WTC11 (cell line): ENCODE measurements at places on chromosomes 6 and 20.

DNA sequence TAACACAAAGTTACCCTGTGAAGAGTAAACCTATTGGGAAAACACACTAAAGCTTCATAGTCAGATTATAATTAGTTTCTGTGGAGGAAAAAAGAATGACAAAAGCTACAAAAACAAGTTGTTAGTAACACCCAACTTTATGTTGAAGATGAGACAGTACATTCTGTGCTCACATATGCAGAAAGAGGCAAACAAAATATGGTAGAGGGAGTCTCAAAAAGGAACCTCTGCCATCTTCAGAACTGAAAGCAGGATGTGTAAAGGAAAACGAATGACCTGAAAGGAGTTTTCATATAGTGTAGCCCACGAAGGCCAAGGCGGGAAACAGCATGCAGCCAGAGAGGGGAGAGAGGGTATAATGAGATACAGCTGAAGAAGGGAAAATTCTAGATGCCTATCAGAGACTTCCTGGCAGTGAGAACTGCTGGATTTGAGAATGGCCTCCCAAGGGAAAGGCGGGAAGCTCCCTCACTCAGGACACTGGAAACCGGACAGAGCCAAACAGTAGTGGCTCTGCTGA, 84.1 kb upstream of the HEY2 start:
- no peak for DNase-seq

GRCh38 chr6:21885532-21886114, 292.1 kb downstream of the SOX4 start:
- DNase-seq: no peak

DNA sequence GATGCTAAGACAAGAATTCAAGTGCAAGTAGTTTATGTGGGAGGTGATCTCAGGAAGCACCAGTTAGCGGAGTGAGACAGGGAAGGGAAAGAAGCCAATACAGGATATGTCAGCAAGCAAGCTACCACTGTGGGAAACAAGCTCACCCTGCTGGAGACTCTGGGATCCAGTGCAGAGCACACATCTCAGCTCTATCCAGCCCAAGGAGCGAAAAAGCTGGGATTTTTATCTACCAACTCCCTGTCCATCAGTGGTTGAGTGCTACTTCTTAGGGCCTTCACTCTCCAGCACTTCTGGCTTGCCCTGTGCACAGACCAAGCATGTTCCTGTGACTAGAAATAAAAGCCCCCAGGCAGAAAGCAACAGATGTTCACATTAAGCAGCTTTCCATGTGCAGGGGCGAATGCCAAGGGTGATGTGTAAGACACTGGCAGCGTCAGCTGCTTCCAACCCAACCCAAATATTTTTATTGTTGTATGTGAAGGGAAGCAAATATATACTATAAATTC, 10.8 kb upstream of the RNF24 start:
- DNase-seq: no peak

- DNase-seq: no peak
These were observed 191.4 kb downstream of the TENT5A start for GRCh38 chr6:81561071-81561564.

DNA sequence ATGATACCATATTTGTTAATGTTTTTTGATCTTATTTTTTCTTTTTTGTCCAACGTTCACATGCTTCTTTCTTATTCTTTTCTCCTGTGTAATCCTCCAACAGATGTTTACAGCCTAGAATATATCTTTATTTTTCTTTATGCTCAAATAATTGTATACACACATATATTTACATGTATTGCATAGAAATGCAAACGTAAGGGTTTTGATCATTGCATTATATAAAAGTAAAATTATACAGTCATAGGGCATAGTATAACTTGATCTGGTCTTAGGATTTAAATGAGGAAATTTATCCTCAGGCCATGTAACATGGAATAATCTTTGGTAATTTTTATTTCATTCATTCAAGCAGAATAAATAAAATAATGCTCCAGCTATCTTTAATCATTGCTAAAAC, 84.9 kb upstream of the EEF1E1 start:
- DNase-seq: no peak

DNA sequence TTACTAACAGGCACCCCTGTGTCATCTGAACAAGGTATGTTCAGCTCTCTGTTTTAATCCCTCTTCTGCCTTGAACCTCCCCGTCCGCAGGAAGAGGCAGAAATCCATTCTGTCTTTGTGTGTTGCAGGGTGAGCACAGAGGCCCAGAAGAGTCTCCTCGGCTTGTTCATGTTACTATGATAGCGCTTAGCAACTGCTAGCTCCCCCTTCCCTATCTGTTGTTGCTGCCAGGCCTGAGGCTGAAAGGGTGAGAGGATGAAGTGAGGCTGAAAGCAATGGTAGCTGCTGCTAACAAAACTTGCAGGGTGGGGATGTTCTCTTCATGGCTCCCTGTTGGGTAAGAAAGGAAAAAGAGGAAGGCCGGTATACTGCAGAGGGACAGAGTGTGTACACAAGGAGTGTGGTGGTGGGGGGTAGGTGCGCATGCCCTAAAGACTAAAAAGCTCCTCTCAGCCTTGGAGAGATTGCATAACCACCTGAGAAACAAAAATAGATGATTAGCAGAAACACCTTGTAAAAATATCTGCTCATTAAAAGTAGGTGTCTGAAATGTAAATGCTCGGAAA, 55.2 kb upstream of the CITED2 start:
- DNase-seq: no peak

- DNase-seq: no peak
These were observed 62.0 kb downstream of the EZR start for GRCh38 chr6:158756977-158757752.

DNA sequence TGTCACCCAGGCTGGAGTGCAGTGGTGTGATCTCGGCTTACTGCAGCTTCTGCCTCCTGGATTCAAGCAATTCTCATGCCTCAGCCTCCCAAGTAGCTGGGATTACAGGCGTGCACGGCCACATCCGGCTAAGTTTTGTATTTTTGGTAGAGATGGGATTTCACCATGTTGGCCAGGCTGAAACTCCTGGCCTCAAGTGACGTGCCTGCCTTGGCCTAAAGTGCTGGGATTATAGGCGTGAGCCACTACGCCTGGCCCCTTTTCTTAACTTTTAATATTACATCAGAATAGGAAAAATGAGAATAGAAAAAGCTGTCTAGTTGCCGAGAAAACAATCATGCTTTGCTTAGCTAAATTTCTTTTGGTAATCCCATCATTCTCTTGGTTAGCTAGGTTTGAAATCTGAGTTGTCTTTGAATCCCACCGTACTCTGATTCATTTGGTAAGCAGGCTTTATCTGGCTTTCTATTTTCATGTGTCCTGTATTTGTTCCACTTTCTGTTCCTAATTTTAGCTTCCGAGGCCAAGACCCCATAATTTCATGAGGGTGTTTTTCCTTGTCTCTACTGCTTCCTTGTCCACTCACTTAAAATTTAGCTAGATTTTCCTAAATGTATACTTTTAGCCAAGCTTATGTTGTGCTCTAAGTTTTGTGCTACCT, 83.5 kb downstream of the NCOA3 start:
- no peak for DNase-seq
